ENCODE measurements at places on chromosomes 6 and 20. TPM values are rescaled to one million over a fixed set of nuclear protein-coding genes. Genes with fewer than 3 reads are reported as not detected.
A peak's percentile ranks its signal among the peaks of the same experiment; 100 is the strongest.

GRCh38 chr6:27565839-27566779, 93.2 kb upstream of the ZNF184 start:
- DNase-seq = no peak

DNA sequence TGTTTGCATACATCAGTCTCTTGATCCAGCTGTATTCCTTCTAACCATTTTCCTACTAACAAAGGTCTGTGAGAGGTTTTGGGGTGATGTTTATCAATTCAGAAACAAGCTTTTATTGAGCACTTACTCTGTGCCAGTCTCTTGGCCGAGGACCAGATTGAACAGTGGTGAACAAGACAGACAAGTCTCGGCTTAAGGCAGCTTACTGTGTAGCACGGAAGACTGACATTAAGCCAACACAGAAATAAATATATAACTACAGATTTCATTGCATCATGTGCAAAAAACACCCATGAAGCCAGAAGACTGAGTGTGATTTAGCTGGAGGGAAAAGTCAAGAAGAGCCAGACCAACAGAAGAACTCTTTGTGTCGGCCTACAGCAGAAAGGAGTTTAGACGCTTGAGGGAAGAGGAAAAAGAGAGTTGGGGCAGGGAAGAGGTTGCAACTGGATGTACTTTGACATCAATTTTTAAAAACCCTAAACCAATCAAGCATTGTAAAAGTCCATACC, 549.6 kb upstream of the CITED2 start:
- no peak for DNase-seq

- peak; percentile 64 for DNase-seq
Observed at GRCh38 chr20:4076671-4077070, 61.3 kb upstream of the RNF24 start.

DNA sequence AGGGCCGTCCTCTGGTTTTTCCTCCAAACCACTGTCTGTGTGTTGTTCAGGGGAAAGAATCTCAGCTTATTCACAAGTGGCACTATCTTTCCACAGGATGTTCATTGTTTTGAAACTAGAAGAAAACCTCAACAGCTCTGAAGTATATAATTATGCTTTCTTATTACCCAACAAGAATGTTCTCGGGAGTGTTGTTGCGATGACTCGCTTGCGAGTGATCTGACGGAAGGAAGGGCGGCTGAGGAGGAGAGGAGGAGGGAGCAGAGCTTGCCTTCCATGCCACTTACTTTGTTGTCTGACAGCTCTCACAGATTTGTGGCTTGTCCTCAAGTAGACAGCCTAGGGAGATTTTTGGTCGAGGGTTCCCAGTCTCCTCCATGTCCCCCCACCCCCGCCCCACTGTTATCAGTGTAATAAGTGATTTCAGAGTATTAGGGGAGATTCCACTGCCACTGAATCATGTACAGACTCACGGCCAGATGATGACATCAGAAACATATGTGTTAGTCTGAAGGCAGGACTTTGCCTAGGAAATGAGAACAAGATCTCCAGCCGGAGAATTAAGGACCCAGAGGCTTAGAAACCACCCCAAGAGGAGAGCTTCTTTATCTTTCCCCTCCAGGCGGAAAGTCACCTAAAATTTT, 80.7 kb upstream of the CCN6 start:
- peak; percentile 93 for DNase-seq

DNA sequence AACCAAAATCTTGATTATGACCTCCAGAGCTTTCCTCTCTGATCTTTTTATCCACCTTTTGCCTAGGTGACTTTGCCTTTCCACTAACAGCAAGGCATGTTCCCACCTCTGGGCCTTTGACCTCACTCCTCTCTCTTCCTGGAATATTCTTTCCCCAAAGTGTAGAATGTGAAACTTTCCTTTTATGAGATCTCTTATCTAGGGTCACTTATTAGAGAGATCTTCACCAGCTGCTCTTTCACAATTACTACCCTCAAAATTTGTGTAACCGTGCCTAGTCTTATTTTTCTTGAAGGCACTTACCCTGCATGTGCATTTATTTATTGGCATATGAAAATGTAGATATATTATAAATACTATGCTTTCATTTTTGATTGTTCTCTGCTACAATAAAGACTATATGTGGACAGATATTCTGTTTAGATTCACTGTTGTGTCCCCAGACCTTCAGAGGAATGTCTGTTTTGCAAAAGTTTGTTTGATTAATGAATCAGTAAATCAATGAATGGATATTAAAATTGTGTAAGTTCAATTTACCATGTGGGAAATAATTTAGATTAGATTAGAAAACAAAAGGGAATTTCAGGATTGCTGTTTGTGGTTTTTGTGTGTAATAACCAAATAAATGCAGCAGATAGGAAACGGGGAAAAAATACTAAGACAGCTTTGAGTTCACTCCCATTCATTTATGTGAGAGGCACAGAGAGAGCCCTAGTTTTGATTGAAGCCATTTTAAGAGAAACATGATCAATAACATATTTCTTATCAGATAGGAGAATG, 207.0 kb downstream of the ADGB start:
- no peak for DNase-seq

Gene LY6G5C
- total RNA-seq = 3.2 TPM

- DNase-seq = peak; percentile 39
Observed at GRCh38 chr20:39897781-39898466, 791.1 kb downstream of the MAFB start.

Gene CSNK2A1
- 116 TPM for total RNA-seq

Gene TRERF1
- total RNA-seq = 4.0 TPM

Gene TBXT
- total RNA-seq = not detected

Gene PRDM13
- total RNA-seq = under 0.01 TPM

GRCh38 chr6:5453546-5453945, 192.2 kb downstream of the FARS2 start:
- DNase-seq = no peak

DNA sequence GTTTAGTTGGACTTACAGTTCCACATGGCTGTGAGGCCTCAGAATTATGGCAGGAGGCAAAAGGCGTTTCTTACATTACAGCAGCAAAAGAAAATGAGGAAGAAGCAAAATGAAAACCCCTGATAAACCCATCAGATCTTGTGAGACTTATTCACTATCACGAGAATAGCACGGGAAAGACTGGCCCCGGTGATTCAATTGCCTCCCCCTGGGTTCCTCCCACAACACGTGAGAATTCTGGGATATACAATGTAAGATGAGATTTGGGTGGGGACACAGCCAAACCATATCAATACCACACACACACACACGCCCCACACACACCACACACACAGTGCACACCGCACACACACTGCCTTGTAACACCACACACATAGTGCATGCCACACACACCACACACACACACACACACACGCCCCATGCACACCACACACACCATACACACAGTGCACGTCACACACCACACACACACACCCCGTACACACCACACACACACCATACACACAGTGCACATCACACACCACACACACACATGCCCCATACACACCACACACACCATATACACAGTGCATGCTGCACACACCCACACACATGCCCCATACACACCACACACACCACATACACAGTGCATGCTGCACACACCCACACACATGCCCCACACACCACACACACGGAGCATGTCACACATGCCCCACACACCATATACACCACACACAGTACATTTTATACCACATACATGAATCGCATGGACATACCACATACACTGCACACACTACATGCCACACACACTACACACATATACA, 310.5 kb downstream of the TAF4 start:
- DNase-seq = no peak

Gene FAM184A
- total RNA-seq = 0.29 TPM

DNA sequence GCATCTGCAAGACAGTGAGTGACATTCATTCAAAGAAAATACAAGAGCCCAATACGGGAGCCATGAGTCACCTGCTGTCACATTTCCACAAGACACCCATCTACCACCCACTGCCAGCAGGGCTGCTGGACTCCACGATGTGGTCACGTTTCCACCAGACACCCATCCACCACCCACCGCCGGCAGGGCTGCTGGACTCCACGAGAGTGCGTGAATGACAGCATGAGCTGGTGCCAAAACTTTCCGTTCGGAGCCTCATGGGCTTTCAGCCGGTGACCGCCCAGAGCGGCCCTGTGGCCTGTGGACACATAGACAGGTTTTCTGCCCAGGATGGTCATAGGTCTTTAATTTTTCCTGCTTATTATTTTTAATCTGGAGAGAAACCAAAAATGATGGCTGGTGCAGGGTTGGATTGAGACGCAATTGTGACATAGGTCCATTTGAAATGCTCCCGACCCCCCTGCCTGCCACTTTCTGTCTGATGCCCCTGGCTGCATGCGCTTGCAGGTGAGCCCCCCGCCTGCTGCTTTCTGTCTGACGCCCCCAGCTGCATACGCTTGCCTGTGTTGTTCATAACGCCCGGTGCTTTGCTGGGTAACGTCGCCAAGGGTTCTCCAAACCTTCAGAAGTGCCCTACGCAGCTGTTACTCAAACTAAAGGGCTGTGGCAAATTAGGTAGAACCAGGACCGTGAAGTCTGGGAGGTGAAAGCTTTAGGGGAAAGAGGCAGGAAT, 59.1 kb upstream of the SMOC2 start:
- DNase-seq = no peak

DNA sequence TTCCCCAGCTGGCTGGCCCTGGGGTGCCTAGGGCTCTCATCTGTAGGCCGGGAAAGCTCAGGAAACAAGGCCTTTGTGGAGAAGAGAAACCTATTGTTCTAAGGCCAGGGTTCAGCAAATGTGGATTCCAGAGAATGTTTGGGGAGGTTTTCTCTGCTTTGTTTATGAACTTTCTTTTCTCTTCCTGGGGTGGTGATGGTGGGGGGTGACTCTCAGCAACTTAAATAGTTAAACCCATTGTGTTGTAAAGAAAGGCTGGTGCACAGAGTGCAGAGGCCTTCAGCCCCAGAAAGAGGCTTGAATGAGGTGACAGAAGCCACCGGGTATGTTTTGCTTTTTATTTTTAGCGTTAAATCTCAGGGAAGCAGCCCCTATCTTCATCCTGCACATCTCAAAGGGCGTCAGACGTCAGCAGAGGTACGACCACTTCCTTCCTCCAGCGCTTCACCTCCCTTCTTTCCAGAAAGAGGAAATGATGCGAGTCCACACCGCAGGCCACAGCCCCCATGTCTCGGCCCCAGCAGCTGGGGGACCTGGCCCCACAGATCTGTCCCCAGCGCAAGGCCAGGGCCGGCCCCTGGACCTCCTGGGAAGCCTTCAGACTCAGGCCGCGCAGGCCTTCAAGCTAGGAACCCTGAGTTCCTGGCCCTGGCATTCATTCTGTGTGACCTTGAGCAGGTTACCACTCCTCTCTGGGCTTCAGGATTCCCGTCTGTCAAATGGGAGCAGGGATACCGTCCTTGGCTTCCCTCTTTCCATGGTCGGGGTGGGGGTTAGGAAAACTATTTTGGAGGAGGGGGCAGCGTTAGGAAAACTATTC, 605 bp upstream of the PPP1R16B start:
- DNase-seq = no peak

DNA sequence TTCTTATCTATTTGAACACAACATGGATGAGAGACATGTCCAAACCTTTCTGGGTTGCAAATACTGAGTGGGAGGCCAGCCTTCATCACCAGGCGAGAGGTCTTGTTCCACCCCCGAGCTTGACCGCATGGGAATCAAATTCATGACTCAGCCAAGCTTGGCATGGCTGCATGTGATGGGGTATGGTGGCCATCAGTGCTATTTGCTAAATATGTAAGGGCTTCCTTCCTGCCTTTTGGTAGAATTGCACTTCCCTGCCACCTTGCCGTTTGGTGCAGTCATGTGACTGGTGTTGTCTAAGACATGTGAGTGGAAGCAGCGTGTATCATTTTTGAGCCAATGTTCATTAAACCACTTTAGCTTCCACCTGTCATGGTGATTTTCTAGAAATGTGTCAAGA, 508.9 kb upstream of the SULF2 start:
- peak; percentile 37 for DNase-seq

GRCh38 chr6:2140438-2141128, 104.8 kb downstream of the GMDS start:
- no peak for DNase-seq

GRCh38 chr6:90604546-90604945, 17.7 kb upstream of the MAP3K7 start:
- DNase-seq = no peak

Gene MYLK2
- total RNA-seq = 0.71 TPM

DNA sequence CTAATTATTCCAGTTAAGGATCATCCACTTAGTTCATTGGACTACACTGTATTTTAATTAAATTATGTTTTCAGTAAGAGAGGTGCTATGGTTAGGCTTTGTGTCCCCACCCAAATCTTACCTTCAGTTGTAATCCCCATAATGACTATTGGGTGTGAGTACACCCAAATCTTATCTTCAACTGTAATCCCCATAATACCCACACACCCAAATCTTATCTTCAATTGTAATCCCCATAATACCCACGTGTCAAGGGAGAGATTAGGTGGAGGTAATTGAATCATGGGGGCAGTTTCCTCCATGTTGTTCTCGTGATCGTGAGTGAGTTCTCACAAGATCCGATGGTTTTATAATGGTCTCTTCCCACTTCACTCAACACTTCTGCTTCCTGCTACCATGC, 208.0 kb upstream of the PHACTR1 start:
- no peak for DNase-seq

DNA sequence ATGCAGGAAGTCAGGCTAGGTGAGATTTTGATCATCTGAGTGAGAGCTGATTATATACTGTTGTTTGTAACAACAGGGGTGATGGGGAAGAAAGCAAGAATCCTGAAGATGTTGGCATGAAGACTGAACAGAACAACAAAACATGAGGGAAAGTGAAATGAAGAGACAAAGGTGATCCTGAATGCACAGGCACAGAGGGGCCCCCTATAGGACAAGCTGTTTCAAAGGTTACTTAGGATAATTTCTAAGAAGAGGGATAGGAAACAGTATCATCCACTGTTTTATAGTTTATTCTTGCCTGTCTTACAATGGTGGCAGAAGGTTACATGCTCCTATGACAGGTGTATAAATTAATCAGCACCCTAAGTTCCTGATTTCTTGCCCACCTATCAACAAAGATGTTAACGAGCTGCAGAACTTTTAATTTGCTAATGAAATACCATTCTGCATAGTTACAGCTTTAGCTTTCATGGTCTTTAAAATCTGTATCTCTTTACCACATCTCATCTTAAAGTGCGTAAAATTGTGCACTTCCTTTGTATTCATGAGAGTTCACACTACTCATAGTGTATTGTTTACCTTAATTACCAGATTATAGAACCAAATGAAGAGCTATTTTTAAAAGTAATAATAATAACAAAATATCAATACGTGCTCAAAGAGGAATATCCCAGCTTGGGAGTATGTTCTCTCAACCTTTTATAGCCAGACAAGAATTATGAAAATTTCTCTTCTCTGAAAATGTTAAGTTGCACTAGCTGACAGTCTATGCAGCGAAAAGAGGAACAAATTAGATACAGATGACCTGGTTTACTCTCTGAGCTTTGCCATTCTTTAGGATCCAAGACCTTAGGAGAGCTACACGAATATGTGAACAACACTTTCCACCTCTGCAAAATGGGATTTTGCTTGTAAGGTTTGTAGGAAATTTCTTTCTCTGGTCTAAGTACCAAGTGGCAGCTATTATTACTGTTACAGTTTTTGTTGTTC, 192.5 kb downstream of the EDN1 start:
- DNase-seq = no peak

DNA sequence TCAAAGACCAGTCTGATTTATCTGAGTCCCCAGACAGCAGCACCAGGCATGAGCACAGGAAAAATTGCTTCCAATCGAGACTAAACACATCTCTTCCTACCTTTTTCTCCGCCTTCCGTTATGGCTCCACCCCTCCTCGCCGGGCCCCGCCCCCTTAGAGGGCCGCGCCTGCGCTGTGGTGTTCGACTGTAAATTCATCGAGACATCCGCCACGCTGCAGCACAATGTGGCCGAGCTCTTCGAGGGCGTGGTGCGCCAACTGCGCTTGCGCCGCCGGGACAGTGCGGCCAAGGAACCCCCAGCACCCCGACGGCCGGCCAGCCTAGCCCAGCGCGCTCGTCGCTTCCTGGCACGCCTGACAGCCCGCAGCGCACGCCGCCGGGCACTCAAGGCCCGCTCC, 8.9 kb downstream of the REM1 start:
- DNase-seq = no peak

All from LHCN-M2 (cell line).